Left renal pelvis (tissue), 4 donors: ENCODE measurements at places on chromosomes 11 and 22.

- no peak for DNase-seq
Observed at GRCh38 chr11:27496461-27496860, 10.1 kb downstream of the LIN7C start.

DNA sequence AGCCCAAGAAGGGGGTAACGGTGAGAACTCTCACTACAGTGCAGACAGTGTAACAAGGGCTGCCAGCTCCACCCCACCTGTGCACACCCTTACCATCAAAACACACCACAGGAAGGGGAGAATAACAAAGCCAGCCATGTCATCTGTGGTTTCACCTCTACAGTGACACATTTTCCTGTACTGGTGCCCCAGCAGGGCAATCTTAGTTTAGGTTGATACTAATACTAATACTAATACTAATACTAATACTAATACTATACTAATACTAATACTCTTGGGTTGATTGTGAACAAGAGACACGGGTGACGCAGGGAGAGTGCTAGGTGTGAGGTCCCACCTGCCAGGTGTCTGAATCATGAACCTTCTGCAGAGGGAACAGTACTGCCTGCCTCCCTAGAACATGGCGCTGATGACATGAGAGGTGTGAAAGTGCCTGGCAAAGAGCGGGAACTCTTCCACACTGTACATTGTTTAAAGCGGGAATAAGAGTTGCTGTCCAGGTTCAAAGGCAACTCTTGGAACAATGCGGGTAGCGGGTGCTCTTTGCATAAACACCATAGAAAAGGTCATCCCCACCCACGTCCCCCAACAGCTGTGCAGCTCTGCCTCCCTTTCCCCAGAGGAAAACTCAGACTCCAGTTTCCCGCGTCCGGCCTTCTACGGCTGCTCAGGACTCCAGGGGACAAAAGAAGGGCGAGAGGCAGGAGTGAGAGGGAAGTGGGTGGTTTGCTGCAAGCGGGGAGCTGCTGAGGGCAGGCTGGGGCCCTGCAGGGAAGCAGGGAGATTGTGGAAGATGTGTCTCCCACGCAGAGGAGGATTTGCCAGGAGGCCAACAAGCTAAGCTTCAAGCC lies 25.0 kb upstream of the TMPRSS4 start:
- DNase-seq = no peak

DNA sequence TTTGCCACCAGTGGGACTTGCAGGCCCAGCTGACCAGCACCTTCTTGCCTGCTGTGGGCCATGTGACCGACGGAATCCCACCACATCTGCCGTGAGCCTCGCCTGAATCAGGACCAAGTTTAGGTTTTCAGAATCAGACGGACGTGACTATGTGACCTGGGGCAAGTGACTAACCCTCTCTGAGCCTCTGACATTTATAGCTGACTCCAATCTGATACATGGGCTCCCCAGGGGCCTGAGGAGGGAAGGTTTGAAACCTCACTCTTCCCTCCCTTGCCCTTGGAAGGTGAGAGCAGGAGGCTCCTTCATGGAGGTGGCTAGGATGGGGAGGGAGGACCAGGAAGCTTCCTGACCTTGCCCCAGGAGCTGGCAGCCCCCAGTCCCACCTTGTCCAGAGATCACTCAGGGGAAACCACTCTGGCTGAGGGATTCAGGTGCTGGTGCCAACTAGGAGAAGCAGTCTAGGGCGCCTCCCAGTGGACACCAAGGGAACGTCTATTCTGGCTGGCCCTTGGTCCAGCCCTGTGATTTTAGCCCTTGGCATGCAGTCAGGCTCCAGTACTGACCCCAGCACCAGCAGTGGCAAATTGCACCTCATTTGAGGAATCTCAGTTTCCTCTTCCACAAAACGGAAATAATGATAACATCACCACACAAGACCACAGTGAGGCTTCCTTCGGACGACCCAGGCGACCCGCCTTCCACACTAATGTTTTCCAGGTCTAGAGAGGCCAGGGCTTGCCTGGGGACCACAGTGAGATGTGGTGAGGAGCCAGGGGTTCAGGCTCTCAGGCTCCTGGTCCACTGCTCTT lies 47.2 kb upstream of the SYT7 start:
- DNase-seq = no peak

DNA sequence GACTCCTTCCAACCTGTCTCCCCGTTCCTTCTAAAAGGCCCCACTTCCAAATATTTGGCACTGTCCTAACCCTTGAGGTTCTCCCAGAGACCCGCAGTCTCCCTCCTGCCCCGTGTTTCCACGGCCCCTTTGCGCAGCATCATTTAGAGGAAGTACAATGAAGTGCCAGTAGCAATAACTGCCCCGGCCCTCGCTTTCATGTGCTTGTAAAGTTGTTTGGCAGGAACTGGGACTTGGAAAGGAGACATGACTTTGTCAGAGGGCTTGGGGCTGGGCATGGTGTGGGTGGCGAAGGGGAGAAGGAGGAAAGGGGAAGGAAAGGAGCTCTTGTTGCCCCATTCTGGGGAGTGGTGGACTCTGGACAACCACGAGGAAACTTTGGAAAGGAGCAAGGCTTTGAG lies 2.6 kb downstream of the CD44 start:
- DNase-seq = no peak

- DNase-seq = no peak
Observed at GRCh38 chr11:130436171-130436570, 7.8 kb upstream of the ADAMTS8 start.

DNA sequence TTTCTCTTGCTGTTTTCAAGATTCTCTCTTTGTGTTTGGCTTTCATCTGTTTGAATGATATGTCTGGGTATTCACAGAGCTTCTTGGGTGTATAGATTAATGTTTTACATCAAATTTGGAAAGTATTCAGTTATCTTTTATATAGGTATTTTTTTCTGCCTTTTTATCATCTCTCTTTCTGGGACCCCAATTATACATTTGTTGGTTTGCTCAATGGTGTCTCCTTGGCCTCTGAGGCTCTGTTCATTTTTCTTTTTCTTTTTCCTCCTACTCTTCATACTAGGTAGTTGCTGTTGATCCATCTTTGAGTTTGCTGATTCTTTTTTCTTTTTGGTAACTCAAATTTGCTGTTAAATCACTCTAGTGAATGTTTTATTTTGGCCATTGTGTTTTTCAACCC lies 14.3 kb downstream of the PLAAT5 start:
- no peak for DNase-seq

DNA sequence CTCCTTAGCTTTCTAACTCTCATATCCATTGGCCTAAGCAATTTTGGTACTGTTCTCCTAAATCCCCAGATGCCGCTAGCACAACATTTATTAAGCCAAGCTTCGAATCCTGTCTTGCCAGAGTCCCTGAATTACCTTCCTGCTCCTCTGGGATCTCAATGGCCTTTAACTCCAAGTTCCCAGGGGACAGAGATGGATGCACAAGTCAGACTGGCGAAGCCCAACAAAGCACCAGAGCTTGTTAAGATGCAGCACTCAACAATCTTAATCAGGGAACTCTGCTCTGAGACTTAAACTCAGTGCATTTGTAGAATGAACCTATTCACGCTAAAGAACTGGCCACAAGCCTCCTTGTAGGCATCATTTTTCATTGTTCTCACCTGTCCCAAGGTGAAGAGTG lies 9.4 kb downstream of the GALNT18 start:
- DNase-seq = no peak

DNA sequence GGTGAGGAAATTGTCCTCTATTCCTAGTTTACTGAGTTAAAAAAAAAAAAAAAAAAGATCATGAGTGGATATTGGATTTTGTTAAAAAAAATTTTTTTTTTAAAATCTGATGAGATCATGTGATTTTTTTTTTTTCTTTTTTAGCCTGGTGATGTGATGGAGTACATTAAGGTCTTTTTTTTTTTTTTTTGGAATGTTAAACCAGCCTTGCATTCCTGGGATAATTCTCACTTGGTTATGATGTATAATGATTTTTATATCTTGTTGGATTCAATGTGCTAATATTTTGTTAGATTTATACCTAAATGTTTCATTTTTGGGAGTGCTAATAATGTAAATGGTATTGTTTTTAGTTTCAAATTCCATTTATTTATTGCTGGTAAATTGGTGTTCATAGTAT lies 43.3 kb downstream of the DDX10 start:
- DNase-seq = no peak

- no peak for DNase-seq
Observed at GRCh38 chr11:61599968-61600710, 19.3 kb upstream of the SYT7 start.

DNA sequence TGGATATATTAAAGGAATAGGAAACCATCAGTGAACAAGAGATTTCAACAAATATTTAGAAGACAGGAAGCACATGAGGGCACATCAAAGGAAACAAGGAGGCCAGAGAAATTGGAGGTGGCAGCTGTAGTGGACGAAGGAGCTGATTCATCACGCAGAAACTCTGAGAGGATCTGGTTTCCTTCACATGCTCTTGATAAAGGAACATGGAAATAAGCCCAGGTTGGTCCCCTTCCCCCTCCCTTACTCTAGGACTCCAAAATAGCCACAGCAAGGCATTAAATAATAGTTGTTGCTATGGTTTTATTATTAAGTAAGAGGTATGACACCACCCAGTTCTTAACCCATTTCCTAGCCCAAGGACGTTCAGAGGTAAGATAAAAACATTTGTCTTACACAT lies 11.3 kb downstream of the IZUMO1R start:
- DNase-seq = no peak

- DNase-seq = no peak
Observed at GRCh38 chr11:106132582-106133354, 55.3 kb downstream of the AASDHPPT start.

DNA sequence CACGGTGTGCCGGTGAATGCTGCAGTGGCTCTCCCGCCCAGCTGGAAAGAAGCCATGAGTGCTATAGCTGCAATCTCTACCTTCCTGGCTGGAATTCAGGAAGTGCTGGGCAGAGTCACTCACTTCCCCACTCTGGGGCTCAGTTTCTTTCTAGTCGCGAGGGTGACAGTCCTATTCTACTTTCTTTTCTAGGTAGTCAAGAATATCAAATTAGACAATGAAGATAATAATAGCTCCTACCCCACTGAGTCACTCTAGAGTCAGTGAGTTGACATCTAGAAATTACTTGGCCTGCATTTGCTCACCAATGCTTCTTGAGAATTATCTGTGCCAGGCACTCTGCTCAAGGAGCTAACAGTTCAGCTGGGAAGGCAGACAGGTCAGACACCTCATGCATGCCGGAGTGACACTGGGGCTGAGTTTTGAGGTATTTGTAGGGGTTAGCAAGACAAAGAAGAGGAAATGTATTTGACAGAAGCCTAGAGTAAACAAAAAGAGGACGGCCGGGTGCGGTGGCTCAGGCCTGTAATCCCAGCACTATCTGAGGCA lies 3.2 kb downstream of the CENPM start:
- DNase-seq = no peak

GRCh38 chr22:23892130-23892529 lies 2.1 kb upstream of the MIF start:
- no peak for DNase-seq

GRCh38 chr11:46336563-46337180 lies 10.6 kb upstream of the DGKZ start:
- DNase-seq = no peak
